GM10248 (cell line): ENCODE measurements at places on chromosomes 5 and 9.

- no peak for DNase-seq
Observed at GRCh38 chr5:80147119-80147815, 108.6 kb downstream of the SERINC5 start.

DNA sequence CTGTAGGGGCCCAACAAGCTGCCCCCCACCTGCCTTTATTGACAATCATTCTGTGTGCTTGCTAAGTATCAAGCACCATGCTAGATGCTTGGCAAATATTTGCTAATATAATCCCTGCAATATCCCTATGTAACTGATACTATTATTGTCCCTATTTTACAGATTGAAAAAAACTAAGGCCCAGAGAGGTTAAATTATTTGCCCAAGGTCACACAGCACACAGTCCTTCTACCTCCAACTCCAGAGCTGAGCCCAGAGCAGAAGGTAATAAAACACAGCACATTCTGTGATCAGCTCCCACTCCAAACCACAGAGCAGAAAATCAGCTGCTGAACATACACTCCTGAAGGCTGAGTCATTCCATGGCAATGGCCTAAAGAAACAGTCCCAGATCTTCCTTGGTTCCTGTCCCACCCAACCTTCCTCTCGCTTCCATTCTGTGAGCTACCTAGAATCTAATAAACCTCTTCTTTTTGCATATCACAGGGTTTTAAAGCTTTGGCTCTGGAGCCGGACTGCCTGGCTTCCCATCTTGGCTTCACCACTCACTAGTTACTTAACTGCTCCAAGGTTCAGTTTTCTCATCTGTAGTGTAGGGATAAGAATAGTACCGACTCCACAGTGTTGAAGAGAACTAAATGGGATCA lies 66.7 kb upstream of the ADRA1B start:
- DNase-seq: no peak

DNA sequence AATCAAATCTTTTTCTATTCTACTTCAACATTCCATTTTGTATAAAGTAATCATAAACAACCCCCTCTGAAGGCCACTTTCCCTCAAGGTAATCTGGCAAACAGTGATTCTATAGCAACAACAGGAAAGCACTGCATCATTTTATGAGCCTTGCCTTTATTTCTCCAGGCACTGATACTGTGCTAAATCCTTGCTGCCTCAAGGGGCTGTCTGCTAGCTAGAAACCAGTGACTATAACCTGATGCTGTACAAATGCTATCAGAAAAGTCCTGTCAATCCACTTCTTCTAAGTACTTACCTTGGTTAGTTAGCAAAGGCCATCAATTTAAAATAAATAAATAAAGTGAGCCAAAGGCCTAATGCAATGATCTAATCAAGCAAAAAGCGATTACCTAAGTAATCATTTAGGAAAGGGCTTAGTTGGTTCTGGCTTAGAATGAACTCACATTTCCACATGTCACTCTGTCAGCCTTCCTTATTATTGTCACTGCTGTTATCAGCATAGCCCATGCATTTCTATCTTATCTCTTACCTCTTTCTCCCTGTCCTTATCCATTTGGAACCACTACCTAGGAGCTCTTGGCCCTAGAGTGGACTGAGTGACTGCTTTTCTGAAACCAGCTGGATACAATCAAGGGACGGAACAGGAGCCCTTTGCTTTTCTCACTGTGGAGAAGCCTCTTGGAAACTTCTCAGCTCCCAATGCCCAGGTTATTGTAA lies 246.1 kb upstream of the MEF2C start:
- DNase-seq: no peak

GRCh38 chr9:16341177-16341576 lies 529.3 kb downstream of the BNC2 start:
- no peak for DNase-seq
